T-cell (primary cell): ENCODE measurements at places on chromosomes 4 and X. TPM values are rescaled to one million over a fixed set of nuclear protein-coding genes. Genes with fewer than 3 reads are reported as not detected.

Gene MYL5
- 26.3 TPM for total RNA-seq

Gene KLF8
- 4.3 TPM for total RNA-seq

Gene FGFRL1
- total RNA-seq: 20.5 TPM

Gene PF4V1
- total RNA-seq: not detected

Gene IL21
- 0.70 TPM for total RNA-seq

Gene INTU
- 0.19 TPM for total RNA-seq

Gene BST1
- 0.28 TPM for total RNA-seq

Gene FAM47E
- total RNA-seq: not detected

Gene NAP1L3
- 6.0 TPM for total RNA-seq

Gene G3BP2
- total RNA-seq: 135 TPM

Gene RGN
- total RNA-seq: not detected
